Pulmonary artery endothelial cell (primary cell): ENCODE measurements at places on chromosomes 6 and 20. TPM values are rescaled to one million over a fixed set of nuclear protein-coding genes. Genes with fewer than 3 reads are reported as not detected.

GRCh38 chr6:46367354-46368168 lies 123.7 kb downstream of the RCAN2 start:
- DNase-seq: no peak

Gene HLA-DRA
- total RNA-seq: not detected in 2 replicates

DNA sequence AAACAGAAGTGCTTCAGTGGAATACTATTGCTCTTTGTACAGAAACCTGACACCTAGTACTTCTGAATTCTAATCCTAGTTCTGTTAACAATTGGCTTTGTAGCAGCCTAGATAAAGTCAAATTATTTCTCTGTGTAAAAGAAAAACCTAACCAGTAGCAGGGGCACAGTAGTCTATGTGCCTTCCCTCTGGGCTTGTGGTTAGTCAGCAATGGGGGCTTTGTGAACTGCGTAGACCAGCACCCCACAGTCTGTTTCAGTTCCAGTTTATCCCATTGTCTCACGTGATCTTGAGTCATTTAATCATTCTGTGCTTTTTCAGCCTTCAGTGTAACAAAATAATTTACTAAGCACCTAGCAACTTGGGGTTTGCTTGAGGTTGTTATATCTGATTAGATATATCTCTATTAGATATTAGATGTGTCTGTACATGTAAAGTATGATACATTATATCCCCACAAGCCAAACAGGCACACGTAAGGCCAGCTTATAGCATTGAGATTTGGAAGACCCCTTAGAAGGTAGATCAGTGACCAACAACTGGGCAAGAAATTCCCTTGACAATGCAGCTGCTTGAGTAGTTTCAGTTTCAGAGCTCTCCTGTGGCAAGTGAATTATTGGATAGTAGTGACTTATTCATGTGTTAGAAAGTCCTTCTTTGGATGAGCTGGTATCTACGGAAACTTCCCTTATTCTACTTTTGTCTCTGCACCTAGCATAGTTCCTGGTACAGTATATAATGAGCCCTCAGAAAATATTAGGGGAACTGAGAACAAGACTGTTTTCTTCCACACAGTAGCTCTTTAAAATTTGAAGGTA lies 27.9 kb upstream of the CCR6 start:
- DNase-seq: no peak

DNA sequence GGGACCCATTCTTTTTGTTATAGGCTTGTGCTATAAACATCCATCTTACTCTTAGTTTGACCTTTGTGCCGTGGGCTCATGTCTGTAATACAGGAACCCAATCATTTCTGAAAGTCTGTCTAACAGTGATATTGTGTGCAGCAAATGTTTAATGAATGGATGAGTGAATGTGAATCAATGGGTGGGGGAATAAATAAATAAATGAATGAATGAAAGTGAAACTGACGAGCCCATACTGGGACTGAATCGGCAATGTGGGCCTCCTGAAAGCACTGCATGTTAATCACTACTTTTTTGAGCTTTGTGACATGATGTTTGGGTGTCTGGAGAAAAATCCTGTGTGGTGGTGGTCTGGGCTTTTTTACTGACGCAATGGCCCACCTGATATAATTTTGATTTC lies 175.0 kb downstream of the GMPR start:
- no peak for DNase-seq

DNA sequence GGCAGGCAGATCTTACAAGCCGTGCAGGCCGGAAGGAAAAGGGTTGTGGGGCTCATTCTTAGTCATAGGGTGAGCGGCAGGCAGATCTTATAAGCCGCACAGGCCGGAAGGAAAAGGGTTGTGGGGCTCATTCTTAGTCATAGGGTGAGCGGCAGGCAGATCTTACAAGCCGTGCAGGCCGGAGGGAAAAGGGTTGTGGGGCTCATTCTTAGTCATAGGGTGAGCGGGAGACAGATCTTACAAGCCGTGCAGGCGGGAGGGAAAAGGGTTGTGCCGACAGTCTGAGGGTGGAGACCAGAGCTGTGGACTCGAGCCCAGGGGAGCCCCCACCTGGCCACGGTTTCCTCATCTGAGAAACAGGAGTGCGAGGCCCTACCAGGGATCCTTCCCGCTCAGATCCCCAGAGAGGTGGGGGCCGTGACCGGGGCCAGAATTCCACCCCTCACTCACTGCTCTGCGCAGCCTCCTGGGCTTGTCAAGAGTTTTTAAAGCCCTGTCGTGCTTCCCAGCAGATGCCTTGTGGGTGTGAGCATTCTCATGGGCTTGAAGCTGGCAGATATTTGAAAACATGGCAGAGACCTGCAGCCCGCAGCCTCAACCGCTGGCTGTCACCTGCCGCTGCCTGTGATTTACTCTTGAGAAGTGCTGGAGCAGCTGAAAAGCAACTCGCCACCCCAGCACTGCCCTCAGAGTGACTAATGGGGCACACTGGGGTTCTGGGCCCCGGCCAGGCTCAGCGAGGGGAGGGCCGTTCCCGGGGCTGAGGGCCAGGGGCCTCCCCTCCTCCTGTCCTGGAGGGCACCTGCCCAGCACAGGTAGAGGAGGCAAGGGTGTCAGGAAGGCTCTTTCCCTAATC lies 31.9 kb downstream of the NTSR1 start:
- peak; percentile 75 for DNase-seq

DNA sequence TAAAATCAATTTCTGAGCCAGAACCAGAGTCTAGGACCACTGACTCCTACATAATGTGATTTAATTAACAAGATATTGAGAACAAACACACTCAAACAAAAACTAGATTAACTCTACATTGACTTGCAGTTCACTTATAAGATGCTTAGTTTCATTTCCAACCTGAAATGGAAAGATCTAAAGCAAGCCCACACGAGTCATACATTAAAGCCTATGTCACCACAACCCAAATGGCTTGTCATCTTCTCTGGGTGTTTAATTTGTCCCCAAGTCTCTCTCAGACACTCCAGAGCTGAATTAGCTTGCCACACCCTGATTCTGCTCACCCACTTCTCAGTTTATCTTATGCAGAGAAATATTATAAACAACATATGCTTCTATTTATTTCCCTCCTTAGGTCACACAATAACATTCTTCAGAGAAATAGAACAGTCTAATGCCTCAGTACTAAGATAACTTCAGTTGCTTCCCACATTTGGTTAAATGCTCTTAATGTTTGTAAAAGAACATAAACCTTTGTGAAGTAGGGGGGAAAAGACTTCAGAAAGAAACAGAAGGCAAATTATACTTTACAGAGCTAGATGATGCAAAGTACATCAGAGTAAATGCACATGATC lies 8.8 kb upstream of the FBXO30 start:
- DNase-seq: no peak

DNA sequence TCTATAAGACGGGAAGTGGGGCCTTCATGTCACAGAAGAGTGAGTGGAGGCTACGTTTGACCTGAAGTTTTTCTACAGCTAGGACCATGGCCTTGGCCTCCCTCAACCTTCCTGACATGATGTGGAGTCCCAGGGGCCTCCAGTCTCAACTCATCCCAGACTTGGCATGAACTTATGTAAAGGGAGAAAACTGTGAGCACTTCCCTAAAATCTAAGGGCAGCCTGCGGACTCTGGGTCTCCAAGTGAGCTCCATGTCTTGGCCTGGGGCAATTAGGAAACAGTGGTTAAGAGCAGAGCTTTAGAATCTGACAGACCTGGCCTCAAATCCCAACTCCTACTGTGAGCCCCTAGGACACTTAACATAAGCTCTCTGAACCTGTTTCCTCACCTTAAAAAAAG lies 182.5 kb downstream of the ZNF217 start:
- no peak for DNase-seq
